ENCODE measurements at places on chromosomes 1 and 21. TPM values are rescaled to one million over a fixed set of nuclear protein-coding genes. Genes with fewer than 3 reads are reported as not detected.

- peak; percentile 80 for DNase-seq
These were observed 1.0 kb downstream of the TMEM200B start for GRCh38 chr1:29122682-29123052.

GRCh38 chr1:248421384-248421783 is 18.5 kb downstream of the OR2T1 start:
- no peak for DNase-seq

- DNase-seq: no peak
These were observed 202.3 kb upstream of the GALNT2 start for GRCh38 chr1:229864686-229865230.

GRCh38 chr1:158374860-158375259 is 21.2 kb downstream of the CD1E start:
- DNase-seq: no peak

- no peak for DNase-seq
These were observed 87.5 kb downstream of the TBX19 start for GRCh38 chr1:168368131-168368530.

DNA sequence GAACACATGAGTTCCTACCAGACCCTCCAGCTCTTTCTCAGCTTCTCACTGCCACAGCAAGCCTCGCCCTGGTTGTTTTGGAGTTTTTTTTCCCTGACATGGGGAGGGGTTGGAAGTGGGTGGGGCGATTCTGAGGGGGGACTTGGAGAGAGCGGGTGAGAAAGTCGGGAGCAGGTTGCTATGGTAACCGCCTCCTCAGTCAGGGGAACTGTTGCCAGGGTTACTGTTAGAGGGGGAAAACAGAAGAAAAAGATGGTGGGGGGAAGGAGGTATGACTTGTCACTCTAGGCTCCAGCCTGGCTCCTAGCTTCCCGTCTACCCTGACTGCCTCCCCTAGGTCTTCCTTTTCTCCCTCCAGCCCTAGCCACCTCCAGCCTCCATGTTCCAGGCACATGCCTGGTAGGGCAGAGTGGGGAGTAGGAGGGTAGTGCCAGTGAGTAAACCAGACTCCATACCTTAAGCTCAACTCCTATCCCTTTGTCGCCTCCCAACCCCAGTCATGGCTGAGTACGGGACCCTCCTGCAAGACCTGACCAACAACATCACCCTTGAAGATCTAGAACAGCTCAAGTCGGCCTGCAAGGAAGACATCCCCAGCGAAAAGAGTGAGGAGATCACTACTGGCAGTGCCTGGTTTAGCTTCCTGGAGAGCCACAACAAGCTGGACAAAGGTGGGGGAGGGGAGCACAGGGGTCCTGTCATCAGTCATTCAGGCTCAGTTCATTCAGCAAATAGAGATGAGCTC is 6.0 kb downstream of the PEA15 start:
- peak; percentile 48 for DNase-seq

MYBPH gene
- not detected for total RNA-seq

MSH4 gene
- total RNA-seq: not detected

AURKAIP1 gene
- 146 TPM for total RNA-seq

SLC1A7 gene
- not detected for total RNA-seq

SYPL2 gene
- total RNA-seq: not detected

SAMD11 gene
- total RNA-seq: 3.6 TPM

Measured in stomach (tissue), 19 donors.